ENCODE measurements at places on chromosomes 7 and 10.

- DNase-seq: no peak
Observed at GRCh38 chr10:127942811-127943210, 35.9 kb downstream of the PTPRE start.

- no peak for DNase-seq
Observed at GRCh38 chr7:16063221-16063620, 358.1 kb downstream of the CRPPA start.

DNA sequence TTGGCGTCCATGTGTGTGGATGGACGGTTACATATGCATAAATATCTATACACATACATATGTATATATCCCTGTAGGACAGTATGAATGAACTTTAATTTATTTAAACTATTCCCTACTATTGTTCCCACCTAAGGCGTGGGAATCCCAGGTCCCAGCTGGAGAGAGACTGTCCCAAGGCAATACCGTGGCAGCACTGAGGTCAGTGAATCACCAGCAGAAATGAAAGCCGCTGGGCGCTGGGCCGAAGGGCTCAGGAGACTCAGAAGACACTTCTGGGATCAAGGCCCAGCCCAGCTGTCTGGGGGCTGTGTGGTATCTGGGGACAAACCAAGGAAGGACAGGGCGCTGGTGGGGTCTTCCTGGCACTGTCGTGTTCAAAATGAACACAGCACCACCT lies 49.6 kb upstream of the MYL10 start:
- DNase-seq: no peak

- no peak for DNase-seq
Observed at GRCh38 chr10:86833969-86834368, 77.5 kb downstream of the BMPR1A start.

GRCh38 chr10:71776481-71776925 lies 3.2 kb upstream of the VSIR start:
- DNase-seq: no peak

GRCh38 chr7:2156756-2157472 lies 75.8 kb downstream of the MAD1L1 start:
- DNase-seq: no peak

GRCh38 chr7:23544913-23545354 lies 13.2 kb upstream of the TRA2A start:
- DNase-seq: no peak

- no peak for DNase-seq
Observed at GRCh38 chr10:28179006-28179742, 123.7 kb downstream of the MPP7 start.

GRCh38 chr10:123327450-123327849 lies 173.2 kb downstream of the BUB3 start:
- DNase-seq: no peak

DNA sequence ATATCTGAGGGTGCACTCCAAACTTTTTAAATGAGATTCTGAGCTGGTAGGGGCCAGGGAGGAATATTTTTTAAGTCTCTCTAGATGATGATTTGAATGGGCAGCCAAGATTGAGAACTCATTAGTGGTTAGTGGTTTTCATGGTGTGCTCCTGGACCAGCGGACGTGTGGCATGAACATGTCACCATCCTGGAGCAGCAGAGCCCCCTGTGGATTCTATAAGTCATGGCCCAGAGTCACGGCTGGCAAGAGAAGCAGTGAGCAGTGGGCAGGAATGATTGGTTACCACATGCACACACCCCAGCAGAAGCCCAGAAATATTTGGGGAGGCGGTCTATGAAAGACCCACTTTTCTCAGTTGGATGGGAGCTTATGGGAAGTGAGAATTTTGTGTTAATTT lies 21.2 kb upstream of the UCN3 start:
- no peak for DNase-seq

- DNase-seq: no peak
Observed at GRCh38 chr7:66213637-66214036, 8.5 kb downstream of the TPST1 start.

DNA sequence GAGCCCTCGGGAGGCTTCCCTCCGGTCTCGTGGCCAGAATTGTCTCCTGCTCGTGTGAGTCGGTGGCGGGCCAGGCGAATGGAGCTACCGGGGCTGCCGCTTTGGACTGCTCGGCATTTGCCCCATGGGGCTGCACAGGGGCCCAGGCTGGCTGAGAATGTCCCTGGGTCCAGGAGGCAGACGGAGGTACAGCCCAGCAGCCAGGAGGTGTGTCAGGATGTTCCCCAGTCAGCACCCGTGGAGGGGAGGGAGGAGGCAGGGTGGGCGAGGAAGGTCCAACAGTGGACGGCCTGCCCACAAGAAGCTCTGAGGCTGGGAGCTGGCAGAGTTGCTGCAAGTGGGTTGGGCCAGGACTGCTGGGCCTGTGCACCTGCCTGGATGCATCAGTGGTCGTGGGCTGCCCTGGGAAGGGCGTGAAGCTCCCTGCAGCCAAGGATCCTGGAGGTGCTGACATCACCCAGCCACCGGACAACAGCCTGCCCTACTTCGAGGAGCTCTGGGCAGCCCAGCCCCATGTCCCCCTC lies 46.4 kb downstream of the PDGFA start:
- DNase-seq: no peak

GRCh38 chr10:6576326-6576725 lies 3.8 kb downstream of the PRKCQ start:
- no peak for DNase-seq

DNA sequence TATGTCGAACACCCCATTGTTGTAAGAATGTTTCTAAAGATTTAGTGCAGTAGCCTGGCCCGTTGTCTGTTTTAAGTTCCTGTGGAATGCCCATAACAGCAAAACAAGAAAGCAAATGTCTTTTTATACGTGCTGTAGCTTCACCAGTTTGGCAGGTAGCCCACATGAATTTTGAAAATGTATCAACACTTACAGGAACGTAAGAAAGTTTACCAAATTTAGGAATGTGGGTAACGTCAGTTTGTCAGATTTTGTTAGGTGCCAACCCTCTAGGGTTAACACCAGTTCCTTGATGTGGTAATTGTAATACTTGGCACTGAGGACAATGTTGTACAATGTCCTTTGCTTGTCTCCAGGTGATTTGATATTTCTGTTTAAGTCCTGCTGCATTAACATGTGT lies 3.2 kb upstream of the GIMAP4 start:
- no peak for DNase-seq

GRCh38 chr10:60488111-60488669 lies 98.5 kb upstream of the ANK3 start:
- DNase-seq: no peak

- no peak for DNase-seq
Observed at GRCh38 chr7:152435384-152436110, at the start of gene KMT2C. Gene KMT2C, minus strand, starts transcription at chr7:152436003. Its CDS starts 217 bp downstream, at chr7:152435786.

DNA sequence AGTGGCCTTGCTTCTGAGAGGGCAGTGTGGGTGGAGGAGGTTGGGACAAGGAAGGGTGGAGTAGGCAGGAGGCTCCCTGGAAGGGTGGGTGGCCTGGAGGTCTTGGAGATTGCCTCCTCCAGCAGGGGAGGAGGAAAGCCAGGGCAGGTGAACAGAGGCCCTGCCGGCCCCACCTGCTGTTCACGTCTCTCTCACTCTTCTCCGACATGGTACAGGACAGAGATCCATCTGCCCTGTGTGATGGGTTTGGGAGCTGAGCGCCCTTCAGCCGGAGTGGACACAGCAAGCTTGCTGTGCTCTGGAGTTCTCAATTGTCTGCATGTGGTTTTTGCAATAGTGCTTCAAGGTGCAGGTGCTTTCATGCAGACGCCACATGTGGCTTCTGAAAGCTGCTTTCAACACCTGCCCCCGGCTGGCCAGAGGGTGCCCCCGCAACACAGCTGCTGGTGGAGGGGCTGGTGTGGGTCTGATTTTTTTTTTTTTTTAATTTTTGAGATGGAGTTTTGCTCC lies 82.8 kb upstream of the GNA12 start:
- no peak for DNase-seq

DNA sequence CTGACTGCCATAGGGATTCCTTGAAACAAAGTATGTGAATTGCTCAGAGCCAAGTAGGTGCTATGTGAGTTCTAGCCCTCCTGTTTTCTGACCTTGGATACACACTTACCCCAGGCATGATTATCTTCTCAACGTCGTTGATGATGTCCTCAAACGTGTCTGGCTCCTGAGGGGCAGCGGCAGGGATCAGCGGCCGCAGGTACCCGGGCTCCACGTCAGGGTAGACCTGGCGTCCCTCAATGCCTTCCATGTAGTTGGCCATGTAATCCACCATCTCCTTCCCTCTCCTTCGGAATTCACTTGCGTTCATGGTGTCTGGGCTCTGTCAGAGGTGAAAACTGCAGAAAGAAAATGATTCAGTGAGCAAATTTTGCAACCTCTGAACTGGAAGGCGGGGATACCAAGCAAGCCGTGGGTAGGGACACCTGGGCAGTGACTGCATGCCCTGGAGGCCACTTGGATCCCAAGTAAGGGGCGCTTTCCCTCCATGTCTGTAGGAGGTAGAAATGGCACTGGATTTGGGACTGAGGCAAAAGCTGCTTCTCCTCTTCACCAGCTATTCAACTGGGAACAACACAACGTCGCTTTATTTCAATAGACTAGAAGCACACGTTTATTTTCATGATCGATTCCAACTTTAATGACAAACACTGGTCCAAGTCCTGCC lies 21.3 kb downstream of the DDC start:
- no peak for DNase-seq

DNA sequence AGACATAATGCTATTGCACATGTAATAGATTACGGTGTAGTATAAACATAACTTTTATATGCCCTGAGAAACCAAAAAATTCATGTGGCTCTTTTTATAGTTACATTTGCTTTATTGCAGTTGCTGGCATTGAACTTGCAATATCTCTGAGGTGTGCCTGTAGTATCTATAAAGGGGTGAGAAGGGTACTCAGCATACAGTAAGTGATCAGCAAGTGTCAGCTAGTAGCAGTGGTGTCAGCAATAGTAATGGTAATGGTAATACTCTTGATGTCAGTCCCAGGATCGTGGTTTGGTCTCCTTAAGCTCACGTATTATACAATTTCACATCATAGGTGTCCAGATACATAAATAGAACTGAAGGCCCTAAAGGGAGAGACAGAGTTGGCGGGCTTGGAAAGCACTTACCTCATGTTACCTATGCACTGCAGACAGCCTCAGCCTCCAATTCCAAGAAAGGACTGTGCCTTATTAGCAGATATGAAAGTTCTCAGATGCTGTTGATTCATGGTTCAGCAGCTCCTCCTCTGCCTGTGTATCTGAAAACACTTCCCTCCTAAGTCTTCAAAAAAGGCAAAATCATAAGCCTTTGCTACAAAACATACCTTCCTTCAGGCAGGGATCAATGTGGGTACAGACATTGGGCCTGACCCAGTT lies 6.6 kb upstream of the GIMAP7 start:
- no peak for DNase-seq

- no peak for DNase-seq
Observed at GRCh38 chr10:70504521-70505358, 26.2 kb downstream of the PALD1 start.

DNA sequence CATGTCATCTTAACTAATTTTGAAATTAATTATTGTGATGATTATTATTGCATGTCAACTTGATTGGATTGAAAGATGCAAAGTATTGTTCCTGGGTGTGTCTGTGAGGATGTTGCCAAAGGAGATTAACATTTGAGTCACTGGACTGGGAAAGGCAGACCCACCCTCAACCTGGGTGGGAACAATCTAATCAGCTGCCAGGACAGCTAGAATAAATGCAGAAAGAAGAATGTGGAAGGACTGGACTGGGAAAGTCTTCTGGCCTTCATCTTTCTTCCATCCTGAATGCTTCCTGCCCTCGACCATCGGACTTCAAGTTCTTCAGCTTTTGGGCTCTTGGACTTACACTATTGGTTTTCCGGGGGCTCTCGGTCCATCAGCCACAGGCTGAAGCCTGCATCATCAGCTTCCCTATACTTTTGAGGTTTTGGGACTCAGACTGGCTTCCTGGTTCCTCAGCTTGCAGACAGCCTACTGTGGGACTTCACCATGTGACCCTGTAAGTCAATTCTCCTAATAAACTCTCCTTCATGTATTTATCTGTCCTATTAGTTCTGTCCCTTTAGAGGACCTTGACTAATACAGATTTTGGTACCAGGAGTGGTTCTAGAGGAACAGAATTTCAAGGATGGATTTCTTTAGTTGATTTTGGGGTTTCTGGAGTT lies 959.8 kb downstream of the ANKRD7 start:
- DNase-seq: no peak

DNA sequence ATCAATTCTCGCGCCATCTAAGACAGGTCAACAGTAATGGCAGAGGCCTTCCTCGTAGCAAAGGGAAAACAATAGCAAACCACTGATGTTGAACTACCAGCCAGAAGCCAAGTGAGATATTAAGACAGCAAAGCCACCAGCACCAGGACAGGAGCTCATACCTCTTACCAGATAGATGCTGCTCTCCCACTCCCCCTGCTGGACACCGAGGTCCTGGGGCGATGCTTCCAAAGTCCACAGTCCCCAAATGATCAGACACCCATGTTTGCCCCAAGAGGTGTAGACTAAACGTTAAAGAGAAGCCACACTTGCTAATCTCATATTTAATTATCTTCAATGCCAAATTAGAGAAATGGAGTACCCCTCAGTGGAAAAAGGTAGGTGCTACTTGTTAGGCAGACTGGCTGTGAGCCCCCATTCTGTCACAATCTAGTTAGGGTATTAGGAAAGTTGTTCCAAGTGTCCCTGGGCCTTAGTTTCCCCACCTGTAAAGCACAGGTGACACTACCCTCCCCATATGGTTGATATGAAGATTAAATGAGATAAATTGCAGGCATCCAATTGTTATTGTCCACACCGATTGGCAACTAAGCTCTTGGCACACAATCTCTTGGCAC lies 39.9 kb downstream of the TOMM7 start:
- peak; percentile 62 for DNase-seq

DNA sequence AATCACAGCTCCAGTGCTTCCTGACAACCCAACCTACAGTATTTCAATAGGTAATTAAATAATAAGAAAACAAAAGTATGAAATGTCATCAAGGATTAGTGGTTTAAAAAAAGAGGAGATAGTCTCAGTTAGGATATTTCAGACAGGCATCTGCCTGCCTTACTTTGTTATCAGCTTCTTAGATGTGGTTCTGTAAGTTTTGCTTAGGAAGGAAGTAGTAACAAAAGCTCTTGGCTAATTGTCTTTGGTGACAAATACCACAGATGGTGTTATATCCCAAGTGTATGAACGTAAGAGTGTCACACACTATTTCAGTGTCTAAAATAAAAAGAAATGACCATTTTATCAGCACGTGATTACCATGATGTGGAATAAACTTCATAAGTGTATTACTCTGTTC lies 9.8 kb upstream of the ACTA2 start:
- no peak for DNase-seq

DNA sequence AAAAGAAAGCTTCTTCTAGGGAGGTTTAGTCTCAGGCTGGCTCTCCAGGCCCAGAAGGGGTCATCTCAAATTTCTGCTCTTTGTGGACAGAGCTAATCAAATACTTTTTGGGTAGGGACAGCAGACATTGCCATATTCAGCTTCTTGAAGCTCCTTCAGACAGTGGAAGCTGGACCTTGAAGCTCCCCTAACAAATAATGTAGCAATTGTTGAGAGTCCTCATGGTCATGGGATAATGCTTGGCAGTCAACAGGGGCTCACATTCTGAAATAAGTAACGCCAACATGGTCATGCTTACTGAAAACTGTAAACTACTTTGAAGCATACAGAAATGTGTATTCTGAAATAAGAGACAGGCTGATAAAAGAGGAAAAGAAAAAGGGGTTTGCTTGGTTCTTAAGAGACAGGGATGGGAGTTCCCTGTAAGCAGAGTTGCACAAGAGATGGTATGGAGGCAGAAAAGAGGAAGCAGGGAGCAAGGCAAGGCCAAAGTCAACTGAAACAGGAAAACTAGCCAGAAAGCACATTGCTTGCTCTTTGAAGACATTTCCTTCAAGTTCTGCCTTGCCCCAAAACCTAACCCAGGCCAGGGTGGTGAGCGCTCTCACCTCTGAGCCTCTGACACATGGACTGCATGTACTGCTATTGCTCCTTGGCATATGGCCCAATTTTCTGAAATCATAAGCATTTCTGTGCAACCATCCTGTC lies 53.1 kb upstream of the KMT2E start:
- DNase-seq: no peak
